Activated T-cell treated with anti-CD3 and anti-CD28 coated beads, Interleukin-2, amount 50 U/mL, for 72 hours (primary cell): ENCODE measurements at places on chromosomes 3 and 15.

GRCh38 chr3:154224366-154224765 is 99.9 kb downstream of the DHX36 start:
- DNase-seq, result no peak

GRCh38 chr15:69305933-69306568 is 7.3 kb downstream of the PAQR5 start:
- no peak for DNase-seq

DNA sequence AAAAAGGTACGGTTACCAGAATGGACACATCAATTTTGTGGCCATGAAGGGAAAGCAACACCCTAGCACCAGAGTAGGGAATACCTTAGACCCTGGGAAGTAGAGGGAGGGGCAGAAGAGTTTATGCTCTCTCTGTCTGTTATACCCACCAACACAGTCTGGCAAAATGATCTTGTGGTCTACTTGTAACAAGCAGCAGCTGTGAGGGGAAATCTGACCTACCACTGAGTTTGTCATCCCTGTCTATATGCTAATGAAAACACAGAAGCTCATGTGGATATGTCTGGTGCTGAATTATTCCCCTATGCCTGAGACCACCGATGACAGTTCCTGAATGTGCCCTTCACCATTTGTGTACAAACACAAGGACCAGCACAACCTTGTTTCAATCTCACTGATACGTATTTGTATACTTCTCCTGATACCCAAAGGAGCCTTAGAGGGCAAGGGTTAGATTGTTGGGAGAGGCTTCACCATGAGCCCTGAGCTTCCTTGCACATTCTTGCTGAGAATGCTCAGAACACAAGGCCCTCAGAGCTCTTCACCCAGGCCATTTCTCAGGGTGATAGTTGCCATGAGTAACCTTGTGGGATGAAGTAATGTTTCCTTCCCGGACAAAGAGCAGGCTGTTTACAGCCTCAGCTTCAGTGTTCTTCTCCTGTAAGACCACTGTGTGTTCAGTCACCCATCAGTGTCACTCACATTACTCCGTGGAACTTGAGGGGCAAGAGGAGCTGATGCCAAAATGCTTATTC is 24.7 kb upstream of the ZNF639 start:
- DNase-seq, result no peak

DNA sequence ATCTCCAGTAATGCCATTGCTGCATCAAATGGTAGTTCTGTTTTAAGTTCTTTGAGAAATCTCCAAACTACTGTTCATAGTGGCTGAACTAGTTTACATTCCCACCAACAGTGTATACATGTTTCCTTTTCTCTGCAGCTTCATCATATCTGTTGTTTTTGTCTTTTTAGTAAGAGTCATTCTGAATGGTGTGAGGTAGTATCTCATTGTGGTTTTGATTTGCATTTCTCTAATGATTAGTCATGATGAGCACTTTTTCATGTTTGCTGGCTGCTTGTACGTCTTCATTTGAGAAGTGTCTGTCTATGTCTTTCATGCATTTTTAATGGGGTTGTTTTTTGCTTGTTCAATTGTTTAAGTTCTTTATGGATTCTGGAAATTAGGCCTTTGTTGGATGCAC is 10.2 kb upstream of the GCSAM start:
- DNase-seq, result no peak

DNA sequence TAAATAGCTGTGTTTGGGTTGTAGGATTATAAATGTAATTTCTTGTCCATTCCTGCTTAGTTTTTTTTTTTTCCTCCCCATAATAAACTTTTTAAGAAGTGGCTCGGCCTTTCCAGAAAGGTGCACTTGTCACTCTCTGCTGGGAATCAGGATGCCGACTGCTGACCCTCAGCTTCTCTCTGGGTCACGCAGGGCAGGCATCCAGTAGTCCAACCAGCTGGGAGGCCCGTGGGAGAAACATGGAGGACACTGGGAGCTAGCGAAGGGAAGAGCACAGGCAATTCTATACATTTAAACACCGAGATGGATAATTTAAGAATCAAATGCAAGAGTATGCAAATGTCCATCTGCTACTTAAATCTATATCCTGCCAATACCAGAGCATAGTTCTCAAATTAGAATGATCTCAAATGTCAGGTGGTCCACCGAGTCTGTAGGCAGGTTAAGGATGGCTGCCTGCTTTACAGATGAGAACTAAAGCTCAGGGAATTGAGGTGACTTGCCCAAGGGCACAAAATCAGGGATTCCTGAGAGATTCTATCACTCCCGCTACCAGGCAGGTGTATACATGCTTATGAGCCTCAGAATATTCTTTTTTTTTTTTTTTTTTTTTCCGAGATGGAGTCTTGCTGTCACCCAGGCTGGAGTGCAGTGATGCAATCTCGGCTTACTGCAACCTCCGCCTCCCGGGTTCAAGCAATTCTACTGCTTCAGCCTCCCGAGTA is 64.5 kb downstream of the DAPK2 start:
- DNase-seq, result no peak
